ENCODE measurements at places on chromosomes 12 and 14. TPM values are rescaled to one million over a fixed set of nuclear protein-coding genes. Genes with fewer than 3 reads are reported as not detected.

Gene NAV3
- total RNA-seq, result 12.0 TPM

Gene STAT6
- total RNA-seq, result 28.1 TPM

Gene PMEL
- 108 TPM for total RNA-seq

Gene TEX22
- 0.21 TPM for total RNA-seq

Gene CFAP54
- 0.70 TPM for total RNA-seq

Gene REM2
- total RNA-seq, result 1.2 TPM

Gene RCOR1
- 26.1 TPM for total RNA-seq

Gene KRT85
- not detected for total RNA-seq

Gene MYF5
- not detected for total RNA-seq

Gene CCDC177
- total RNA-seq, result 1.7 TPM

Gene POC1B
- total RNA-seq, result 17.5 TPM

Gene CAPZA3
- total RNA-seq, result not detected

Gene CLEC4A
- 3.8 TPM for total RNA-seq

Gene PTPRB
- 1.3 TPM for total RNA-seq

Gene CLEC2A
- not detected for total RNA-seq

Gene RERG
- total RNA-seq, result 1.5 TPM

Gene SLC5A8
- total RNA-seq, result 0.35 TPM

Gene CCDC38
- not detected for total RNA-seq

Gene PLEKHD1
- 0.28 TPM for total RNA-seq

Gene RTN1
- 4.3 TPM for total RNA-seq

Gene DMAC2L
- total RNA-seq, result 9.5 TPM

Gene CGRRF1
- total RNA-seq, result 20.7 TPM

Gene SPIC
- not detected for total RNA-seq

Gene DTX1
- total RNA-seq, result 4.7 TPM

Gene TESPA1
- not detected for total RNA-seq

Gene CACNA2D4
- not detected for total RNA-seq

Gene ALDH1L2
- total RNA-seq, result 3.9 TPM

Gene CPNE8
- 8.6 TPM for total RNA-seq

Gene SMIM41
- 0.12 TPM for total RNA-seq

Gene LPAR5
- 0.89 TPM for total RNA-seq

Gene CIT
- 47.8 TPM for total RNA-seq

Gene NPAS3
- total RNA-seq, result 0.17 TPM

Gene TAS2R43
- 2.6 TPM for total RNA-seq

Gene RNASE4
- total RNA-seq, result 2.0 TPM

Gene GZMH
- not detected for total RNA-seq

Gene LTBR
- 6.8 TPM for total RNA-seq

Gene KCNA5
- 0.62 TPM for total RNA-seq

Gene IL26
- total RNA-seq, result not detected

Gene IKZF4
- 12.2 TPM for total RNA-seq

Gene FAM186B
- 0.38 TPM for total RNA-seq

Gene TAC3
- total RNA-seq, result 22.0 TPM

Gene OR6C70
- total RNA-seq, result not detected

Gene RNASE9
- 0.24 TPM for total RNA-seq

Gene IGF1
- total RNA-seq, result not detected

Gene KRAS
- 54.7 TPM for total RNA-seq

Gene KRT82
- not detected for total RNA-seq

Gene PAWR
- 159 TPM for total RNA-seq

Gene CCDC196
- total RNA-seq, result not detected

Gene MLH3
- 14.8 TPM for total RNA-seq

Gene CD69
- not detected for total RNA-seq

Gene NANOG
- 134 TPM for total RNA-seq

Gene GPR137C
- 5.2 TPM for total RNA-seq

Gene NKX2-1
- total RNA-seq, result not detected

Gene ACOT6
- not detected for total RNA-seq

Gene FGD4
- 54.3 TPM for total RNA-seq

Gene SLC25A21
- 12.1 TPM for total RNA-seq

Gene LIN7A
- total RNA-seq, result 6.2 TPM

Gene FGF23
- total RNA-seq, result 0.56 TPM

Gene DPPA3
- total RNA-seq, result 2.8 TPM

All from GM23338 (cell line).